ENCODE measurements at places on chromosomes 4 and X.

DNA sequence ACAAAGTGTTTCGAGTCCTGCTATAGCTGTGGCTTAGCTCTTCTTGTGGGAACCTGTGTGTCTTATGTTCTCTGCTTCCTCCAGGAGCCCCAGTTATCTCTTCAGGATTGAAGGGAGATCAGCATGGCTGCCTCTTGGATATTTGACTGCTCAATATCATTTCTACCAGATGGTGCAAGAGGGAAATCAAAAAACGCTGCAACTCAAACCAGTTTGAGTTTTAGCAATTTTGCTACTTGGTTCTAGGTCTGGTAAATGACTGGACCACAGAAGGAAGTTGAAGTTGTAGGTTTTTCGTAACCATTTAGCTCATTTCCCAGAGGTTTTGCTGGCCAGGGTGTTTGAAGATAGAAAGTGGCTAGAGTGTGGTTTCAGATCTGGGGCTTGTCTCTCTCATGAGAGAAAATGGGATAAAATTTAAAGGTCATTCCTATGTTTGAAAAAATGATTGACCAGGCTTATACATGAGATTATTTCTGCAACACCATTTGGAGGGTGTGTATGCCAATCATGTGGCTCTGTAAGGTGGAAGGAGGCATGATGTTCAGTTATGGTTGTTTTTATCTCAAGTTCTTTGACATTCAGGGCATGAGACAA is 210.4 kb downstream of the SPRY1 start:
- DNase-seq, result no peak

DNA sequence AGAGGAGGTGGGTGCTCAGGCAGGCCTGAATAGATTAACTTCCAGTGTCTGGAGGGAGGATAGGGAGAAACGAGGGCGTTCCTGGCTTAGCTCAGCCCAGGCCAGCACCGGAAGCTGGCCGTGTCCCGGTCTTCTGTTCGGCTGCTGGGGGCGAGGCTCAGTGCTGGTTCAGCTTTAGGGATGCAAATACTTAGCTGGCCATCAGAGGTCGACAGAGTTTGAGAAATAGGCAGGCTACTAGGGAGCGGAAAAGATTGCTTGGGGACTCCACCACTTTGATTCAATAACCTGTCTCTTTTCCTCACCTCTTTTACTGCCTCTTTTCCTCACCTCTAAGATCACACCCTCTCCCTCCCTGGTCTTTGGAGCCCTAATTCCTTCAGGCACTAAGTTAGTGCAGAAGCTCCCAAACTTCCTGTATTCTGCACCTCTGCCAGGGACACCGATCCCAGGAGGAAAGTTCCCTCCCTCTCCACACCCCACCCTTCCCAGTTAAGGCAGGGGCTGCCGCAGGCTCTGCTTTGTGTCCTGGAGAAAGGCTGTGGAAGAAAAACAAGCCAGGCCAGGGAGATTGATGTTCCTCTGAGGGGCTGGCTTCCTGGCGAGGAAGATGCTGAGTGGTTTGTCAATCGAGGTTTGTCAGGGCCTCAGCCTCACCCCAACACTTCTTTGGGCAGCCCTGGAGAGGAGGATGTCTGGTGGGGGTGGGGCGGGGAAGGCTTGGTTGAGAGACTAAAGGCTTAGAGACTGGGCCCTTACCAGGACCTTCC is 6.0 kb upstream of the EFNB1 start:
- no peak for DNase-seq

DNA sequence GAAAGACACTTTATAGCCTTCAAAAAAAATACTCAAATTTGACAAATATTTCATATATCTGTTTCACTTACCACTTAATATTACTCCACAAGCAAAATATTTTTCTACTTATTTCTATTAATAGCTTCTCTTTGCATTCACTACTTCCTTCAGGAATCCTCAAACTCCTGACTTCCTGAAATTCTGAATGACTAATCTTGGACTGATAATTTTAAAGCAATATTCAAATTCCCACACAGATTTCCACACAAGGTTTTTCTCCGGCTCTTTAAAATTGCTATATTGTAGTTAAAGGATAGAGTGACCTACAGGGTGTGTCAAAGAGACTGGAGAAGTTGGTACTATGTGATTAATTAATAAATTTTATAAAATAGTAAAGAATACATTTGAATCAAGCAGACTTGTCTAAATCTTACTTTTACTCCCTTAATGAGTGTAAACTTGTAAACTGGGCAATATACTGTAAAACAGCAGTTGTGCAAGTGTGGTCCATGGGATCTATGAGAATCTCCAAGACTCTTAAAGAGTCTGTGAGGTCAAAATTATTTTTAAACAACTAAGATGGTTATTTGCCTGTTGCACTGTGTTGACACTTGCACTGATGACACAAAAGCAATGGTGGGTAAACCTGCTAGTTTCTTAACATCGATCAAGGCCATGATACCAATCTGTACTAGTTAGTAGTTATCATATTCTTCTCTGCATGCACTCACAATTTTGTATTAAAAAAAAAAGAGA is 44.5 kb downstream of the ANKRD17 start:
- DNase-seq, result no peak

DNA sequence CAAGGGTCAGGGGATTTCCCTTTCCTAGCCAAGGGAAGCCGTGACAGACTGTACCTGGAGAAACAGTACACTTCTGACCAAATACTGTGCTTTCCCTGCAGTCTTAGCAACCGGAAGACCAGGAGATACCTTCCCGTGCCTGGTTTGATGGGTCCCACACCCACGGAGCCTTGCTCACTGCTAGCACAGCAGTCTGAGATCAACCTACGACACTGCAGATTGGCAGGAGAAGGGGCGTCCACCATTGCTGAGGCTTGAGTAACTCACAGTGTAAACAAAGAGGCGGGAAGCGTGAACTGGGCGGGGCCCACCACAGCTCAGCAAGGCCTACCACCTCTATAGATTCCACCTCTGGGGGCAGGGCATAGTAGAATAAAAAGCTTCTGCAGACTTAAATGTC is 48.7 kb upstream of the SRD5A3 start:
- DNase-seq, result no peak

GRCh38 chr4:70515367-70516250 is 2.8 kb upstream of the AMTN start:
- DNase-seq, result no peak

DNA sequence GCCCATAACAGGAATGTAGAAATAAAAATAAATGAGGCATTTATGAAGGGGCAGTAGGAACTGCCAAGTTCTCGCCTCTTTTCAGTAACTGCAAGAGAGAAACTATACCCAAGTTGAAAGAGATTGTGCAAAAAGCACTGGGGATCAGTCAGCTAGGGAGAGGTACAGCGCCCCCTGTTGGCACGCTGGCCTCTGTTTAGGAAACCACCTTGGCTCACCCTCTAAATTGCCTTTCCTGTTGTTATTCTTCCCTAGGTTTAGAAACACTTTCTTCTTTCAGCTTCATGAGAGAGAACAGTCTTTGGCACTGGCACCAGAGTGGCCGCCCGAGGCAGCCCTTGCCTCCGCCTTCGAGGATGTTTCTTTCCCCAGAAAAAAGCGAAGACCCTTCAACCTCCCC is 348.5 kb downstream of the MID1IP1 start:
- no peak for DNase-seq

GRCh38 chr4:145954924-145955339 is 16.3 kb upstream of the ZNF827 start:
- no peak for DNase-seq

GRCh38 chr4:39032218-39033085 is at the start of gene TMEM156:
Gene TMEM156 (minus strand): TSS chr4:39032409. CDS start chr4:39032313, 96 bp downstream.
- DNase-seq, result no peak

DNA sequence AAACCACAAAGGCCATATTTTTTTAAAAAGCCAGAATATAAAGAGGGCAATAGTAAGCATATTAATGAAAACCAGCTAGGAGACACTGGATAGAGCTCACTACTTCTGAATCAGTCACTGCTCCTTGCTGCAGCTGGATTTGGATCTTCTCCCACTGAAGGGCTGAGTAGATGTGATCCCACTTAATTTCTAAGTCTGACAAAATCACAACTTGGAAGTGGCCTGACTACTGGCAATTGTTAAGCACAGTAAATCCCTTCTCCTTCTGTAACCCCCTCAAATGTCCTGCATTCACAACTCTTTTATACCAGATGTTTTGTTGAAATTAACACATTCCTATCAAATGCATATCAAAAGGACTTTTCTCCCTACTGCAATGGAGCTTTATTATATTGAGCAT is 72.9 kb downstream of the AMMECR1 start:
- DNase-seq, result no peak

- DNase-seq, result no peak
Measured at GRCh38 chr4:121514443-121514842, 133.6 kb upstream of the QRFPR start.

- DNase-seq, result peak; percentile 28
Measured at GRCh38 chr4:152193059-152193458, 342.8 kb downstream of the FBXW7 start.

DNA sequence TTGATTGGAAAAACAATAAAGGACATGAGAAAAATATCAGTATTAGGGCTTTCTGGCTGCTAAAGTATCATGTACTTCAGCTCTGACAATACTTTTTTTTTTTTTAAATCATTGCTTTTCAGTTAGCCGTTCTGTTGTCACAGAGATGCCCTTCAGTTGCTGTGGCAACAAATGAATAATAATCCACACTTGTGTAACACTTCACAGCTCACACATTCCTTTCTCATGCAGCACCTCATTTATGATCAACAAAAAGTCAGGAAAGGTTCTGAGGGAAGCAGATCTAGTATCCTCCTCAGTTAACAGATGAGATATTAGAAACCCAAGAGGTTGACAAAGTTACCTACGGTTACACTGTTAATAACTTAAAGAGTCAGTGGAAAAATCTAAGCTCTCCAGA is 444.2 kb upstream of the SLIT2 start:
- DNase-seq, result peak; percentile 33

- DNase-seq, result no peak
Measured at GRCh38 chrX:112851806-112852205, 11.2 kb upstream of the AMOT start.

DNA sequence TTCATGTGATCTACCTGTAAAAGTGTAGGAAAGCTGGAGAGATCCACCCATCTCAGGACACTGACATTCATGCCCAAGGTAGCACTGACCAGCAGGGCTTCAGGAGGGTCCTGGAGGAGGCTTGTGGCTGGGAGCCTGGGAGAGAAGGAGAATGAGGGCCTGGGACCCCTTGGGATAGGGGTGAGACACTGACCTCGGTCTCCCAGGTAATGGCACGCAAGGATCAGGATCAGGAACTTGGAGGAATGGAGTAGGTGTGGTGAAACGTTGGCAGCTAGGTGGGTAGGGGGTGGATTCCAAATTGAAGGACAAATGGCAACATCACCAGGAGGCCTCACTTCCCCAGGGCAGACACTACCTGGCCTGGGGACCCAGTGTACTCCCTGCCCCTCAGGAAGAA is 12.4 kb upstream of the RGS12 start:
- DNase-seq, result no peak

DNA sequence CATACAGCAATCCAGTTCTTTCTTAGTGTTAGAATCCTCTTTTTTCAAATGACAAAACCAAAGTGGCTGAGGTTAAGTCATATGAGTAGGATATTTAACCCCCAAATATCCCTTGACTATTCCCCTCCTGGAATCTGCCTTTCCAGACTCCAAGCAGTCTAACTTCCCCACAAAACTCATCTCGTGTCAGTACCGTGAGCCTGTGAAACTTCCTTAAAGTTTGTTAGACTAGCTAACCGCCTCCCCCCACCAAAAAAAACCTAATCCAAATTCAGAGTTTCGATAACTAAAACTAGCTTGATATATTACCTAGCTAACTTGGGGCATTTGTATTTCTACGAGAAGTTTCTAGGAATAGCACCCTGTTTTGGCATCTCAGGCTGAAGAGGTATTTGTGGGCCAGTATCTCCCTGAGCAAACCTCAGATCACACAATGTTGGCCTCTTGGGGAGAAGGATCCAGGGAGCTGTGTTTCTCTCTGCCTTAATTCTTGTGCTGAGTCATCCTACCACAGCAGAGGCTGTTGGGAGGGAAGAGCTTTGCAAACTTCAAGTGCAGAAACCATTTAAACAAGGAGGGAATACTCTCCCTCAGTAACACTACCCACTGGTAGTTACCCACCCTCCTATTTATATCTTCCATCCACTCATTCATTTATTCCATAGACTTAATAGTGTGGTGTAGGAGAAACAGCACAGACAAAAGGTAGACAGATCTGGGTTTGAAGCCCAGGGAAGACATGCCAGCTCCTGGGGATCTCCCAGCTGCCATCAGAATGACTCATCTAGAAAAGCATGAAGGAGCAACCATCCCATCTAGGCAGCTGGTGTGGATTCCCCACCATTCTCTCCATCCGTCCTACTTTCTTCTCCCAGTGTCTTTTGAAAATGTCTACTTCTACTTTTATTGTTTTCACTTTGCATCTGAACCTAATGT is 39.3 kb upstream of the TXK start:
- peak; percentile 26 for DNase-seq

GRCh38 chr4:6526156-6526555 is 48.8 kb upstream of the MAN2B2 start:
- no peak for DNase-seq

DNA sequence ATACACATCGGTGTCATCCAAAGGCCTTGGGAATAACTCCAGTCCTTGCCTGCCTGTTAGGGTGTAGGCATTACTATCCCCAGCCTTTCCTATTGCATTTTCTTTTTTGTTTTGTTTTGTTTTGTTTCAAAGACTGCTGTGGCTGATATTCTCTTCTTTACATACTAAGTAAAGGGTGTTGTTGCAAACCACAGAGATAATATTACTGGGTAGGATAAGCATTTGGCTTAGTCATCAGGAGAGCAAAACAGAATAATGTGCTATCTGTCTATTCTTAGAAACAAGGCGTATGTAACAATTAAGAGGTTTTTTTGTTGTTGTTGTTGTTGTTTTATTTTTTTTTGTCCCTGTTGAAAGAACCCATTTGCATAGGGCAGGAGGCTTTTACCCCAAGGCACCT is 41.8 kb downstream of the UGT2B28 start:
- no peak for DNase-seq

DNA sequence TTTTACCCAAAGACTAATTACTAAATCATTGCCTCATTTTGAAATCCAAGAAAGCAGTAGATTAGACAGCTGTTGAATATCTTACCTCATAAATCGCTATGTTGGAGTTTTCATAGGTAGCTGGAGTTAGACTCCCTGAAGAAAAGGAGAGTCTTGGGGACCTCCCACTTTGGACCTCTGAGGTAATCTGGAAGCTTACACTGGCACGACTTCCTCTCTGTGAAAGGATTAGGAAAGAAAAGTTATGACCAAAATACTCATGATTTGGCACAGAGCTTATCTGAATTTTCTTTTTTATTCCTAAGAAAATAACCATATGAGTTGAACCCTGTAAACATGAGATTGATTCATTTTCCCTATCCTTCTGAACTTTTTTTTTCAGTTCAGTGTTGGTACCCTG is 40.6 kb downstream of the GUCY2F start:
- DNase-seq, result no peak

GRCh38 chr4:6002926-6003325 is 15.3 kb downstream of the C4orf50 start:
- DNase-seq, result no peak

DNA sequence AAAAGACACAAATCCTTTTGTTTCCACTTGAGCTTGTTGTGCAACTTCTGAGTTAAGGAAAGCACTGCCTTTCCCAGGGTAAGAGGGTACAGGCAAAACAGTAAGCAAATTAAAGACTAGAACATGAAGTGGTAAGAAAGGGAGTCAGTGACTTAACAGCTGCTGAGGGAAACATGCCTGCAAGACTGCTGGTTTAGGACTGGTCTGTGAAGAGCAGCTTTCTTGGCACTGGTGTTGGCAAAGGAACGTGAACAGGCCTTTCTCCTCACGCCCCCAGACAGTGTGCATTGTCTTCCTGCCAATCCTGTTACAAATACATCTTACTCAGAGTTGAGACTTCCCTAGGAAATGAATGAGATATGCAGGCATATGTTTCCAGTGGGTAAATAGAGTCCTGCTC is 2.6 kb downstream of the LHFPL1 start:
- DNase-seq, result no peak

GRCh38 chr4:67520141-67520540 is 25.2 kb downstream of the CENPC start:
- DNase-seq, result no peak

Data from AG04449 (cell line).